Memory B cell (primary cell): ENCODE measurements at places on chromosomes 1 and 21.

DNA sequence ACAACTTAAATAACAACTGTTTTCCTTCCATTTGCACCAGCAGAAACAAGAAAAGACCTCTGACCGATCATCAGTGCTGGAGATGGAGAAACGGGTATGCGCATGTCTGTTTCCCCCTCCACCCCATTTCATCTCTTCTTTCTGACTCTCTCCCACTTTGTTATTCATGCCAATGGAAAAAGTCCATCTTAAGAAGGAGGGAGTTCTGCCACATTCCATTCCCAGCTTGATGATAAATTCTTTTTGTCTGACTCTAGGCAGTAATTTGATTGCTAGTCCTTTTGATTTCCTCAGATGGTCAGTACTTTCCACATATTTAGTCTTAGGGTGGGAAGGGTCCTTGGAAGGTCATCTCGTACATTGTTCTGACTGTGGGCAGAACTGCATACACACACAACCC lies 142.5 kb downstream of the SYT2 start:
- DNase-seq = no peak

DNA sequence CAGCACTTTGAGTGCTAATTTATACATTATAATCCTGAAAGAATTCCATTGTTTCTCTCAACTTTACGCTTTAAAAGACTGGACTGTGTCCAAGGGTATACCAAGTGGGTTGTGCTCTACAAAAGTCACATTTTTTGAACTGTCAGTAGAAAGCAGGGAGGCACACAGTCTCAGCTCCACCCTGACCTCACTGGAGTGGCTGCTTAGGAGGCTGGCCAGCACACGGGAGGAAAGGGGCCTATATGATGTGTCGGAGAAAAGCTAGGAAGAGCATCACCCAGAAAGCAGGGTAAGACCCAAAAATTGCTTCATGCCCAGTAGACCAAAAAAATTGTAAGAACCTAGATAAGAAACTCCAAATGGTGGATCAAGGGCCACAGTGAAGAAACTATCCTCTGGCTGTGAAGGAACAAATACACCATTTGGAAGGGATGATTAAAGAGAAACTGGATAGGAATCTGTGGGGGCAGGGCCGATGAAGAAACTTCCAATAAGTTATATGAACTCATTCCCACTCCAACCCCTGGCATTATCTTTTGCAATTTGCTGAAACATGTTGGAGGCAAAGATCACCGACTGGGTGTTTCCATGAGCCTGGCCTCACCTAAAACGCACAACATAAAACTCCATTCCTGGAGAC lies 1.9 kb downstream of the S100A10 start:
- DNase-seq = no peak

DNA sequence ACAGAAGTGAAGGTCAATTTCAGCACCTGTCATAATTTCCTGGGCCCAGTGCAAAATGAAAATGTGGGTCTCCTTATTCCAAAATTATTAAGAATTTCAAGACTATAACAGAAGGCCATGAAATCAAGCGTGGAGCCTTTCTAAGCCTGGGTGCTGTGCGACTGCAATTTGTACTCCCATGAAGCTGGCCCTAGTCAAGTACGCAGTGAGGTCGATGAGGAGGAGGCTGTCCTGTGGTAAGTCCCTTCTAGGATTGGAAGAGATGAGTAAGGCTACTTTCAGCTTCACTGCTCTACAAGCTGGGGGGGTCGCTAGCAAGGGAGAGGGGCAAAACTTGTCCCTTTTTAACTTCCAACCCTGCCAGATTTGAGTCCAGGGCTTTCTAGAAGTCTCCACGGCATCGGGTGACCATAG lies 410 bp upstream of the NUDC start:
- DNase-seq = no peak

DNA sequence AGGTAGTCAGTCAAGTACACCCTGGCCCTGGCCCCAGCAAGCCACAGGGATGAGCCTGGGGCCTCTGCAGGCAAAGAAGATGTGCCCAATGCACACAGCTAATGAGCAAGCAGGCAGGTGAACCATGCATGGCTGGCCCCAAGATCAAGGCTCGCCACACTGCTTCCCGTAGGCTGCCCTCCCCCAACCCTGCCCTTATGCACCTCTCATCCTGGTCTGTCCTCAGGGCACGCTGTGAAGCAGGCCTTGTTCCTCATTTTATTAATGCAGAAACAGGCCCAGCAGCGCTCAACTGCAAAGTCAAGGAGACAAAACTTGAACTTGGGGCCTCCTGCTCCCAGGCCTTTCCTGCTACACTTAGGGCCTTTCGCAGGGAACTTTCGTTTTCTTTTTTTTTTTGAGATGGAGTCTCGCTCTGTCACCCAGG lies 35.6 kb upstream of the ID3 start:
- peak; percentile 47 for DNase-seq

- no peak for DNase-seq
Measured at GRCh38 chr21:45208627-45208951, 79.1 kb downstream of the POFUT2 start.

DNA sequence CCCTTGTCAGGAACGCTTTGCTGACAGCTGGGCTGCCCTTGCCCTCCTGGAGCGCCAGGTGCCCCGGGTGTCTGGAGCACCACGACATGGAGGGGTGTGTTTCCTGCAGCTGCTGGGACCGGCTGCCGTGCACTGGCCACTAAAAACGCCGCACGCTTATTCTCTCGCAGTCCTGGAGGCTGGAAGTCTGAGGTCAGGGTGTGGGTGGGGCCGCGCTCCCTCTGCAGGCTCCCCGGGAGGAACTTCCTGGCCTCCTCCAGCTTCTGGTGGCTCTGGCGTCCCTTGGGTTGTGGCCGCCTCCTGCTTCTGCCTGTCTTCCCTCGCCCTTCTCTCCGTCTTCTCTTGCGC lies 28.0 kb upstream of the PLCH2 start:
- DNase-seq = no peak

GRCh38 chr1:17828991-17829390 lies 73.9 kb downstream of the ACTL8 start:
- no peak for DNase-seq

GRCh38 chr1:106568201-106568974 lies 488.1 kb upstream of the PRMT6 start:
- DNase-seq = no peak

DNA sequence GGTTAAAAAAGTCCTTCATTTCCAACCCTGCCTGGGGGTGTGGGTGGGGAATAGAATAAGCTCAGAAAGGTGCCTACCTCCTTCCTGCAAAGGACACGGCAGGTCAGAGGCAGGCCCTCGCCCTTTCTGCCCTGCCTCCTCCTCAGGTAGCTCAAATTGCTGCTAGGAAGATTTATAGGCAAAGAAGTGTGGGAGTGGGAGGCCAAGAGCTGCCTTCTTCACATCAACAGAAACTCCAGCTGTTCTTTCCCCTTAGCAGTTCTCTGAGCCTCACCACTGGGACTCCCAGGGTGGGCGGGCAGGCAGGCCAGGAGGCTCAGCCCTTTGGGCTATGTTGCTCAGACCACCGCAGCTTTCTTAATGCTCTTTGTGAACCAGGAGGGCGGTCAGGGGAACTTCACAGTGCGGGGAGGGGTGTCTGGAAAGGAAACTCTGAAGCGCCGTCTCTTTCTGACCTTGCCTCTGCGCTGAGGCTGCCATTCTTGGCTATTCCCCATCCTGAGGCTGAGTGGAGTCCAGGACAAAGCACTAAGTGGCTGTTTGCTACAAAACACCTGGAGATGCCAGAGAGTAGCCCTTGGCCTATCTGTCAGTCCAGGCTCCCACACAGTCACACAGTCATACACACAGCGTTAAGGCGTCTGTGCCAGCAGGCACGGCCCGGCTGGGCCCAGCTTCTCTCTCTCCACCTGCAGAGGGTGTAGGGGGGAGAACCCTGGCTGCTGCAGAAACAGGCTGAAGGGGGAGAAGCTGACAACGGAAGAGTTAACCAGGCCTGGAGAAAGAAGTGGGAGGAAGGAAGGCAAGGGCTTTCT lies 3.0 kb upstream of the A3GALT2 start:
- no peak for DNase-seq

- DNase-seq = no peak
Measured at GRCh38 chr21:17560377-17561025, 47.7 kb downstream of the CXADR start.

DNA sequence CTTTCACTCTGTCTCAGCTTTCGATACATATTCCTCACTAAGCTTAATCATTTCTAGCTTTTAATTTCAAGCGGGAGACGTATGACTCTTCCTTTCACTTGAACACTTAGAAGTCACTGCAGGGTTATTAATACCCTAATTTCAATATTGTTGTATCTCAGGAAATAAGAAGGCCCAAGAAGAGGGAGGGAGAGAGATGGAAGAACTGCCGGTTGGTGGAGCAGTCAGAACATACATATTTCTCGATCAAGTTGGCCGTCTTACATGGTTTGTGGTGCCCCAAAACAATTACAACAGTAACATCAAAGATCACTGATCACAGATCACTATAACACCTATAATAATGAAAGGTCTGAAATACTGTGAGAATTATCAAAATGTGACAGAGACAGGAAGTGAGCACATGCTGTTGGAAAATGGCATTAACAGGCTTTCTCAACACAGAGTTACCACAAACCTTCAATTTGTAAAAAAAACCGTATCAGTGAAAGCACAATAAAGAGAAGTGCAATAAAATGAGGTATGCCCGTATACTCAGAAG lies 145.4 kb upstream of the HP1BP3 start:
- no peak for DNase-seq

DNA sequence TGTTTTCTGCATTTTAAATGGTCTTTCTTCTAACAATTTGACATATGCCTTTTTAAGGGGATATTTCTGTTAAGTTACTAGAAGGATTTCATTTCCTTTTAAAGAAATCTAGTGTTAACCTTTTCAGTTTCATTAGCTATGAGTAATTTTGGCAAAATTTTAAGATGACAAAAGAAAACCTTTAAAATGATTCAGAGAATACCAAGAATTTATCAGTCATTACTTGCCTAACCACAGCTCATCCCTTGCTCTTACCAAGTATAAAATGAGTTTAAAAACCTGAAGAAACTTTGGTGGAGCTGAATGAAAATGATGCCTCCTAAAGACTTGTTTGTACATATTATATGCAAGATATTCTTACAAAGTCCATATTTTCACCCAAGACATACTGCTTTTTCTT lies 101.7 kb downstream of the NEK7 start:
- DNase-seq = no peak

GRCh38 chr1:84164161-84164560 lies 20.1 kb downstream of the PRKACB start:
- DNase-seq = no peak

DNA sequence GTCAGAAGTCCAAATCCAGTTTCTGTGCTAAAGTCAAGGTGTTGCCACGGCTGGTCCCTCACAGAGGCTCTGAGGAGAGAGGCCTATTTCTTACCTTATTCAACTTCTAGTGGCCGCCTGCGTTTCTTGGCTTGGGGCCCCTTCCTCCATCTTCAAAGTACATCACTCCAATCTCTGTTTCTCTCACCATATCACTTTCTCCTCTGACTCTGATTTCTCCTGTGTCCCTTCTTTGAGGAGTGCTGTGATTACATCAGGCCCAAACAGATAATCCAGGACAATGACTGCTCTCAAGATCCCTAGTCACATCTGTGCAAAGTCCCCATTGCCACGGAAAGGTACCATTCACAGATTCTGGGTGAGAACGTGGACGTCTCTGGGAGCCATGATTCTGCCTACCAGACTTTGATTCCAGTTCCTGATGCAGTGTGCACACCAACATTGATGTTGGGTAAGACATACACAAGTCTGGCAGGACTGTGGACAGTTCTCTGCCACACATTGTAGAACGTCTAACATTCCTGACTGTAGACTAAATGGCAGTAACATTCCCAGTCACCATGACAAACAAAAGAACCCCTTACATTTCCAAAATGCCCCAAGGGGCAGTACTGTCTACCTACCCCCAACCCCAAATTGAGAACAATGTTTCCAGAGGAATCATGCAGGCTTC lies 43.0 kb upstream of the ITPKB start:
- no peak for DNase-seq

DNA sequence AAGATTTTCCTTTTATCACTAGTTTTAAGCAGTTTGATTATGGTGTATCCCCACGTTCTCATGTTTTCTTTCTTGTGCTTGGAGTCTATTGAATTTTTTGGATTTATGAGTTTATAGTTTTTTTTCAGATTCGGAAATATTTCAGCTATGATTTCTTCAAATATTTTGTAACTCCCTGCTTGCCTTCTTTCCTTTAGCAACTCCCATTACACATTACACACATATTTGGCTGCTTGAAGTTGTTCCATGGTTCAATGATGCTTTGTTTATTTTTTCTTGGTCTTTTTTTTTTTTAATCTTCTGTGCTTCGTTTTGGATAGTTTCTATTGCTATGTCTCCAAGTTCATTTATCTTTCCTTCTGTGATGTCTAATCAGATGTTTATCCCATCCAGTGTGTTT lies 48.5 kb upstream of the WARS2 start:
- DNase-seq = no peak

DNA sequence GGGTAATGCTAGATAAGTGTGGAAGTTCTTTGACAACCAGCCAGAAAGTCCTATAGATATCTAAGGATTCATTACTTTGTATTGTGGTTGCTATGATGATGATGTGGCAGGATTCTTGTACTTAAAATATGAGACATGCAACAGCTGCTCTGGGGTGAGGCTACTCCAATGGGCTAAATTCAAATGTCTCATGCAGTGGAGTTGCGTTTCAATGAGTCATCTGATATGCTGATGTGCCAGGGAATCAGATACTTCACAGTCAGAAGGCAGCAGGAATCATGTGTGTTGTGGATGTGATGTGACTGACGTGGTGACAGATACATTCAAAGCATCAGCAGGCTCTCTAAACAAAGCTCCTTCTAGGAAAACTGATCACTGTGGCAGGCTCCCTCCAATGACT lies 66.5 kb downstream of the TSEN15 start:
- DNase-seq = no peak

- no peak for DNase-seq
Measured at GRCh38 chr1:182259229-182259872, 132.2 kb downstream of the GLUL start.

- no peak for DNase-seq
Measured at GRCh38 chr1:24909388-24909898, 20.6 kb downstream of the RUNX3 start.

DNA sequence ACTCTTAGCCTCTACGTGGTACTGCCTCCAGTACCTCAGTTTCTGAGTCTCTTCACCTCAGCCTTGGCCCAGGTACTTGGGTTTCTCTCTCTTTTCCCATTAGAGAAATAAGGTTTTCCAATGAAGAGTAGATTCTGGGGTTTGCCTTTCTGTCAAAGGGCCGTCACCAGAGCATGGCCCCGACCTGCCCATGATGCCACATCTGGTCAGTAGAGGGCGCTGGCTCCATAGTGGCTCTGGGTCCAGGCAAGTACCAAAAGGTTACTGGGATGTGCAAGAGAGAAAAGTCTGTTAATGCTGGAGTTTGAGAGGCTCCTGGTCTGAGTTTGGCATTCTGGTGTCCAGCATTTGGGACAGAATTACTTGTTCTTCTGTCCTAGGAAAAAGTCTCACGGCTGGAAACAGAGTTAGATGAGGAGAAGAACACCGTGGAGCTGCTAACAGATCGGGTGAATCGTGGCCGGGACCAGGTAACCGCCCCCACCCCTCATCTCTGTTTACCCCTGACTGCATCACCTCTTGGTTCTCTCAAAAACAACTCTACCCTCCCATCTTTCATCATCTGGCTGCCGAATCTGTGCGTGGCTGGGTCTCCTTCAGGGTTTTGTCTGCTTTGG lies 5.3 kb upstream of the TUFT1 start:
- DNase-seq = peak; percentile 61

- no peak for DNase-seq
Measured at GRCh38 chr21:15496911-15497310, 232.9 kb upstream of the USP25 start.
